ENCODE measurements at places on chromosomes 2 and 18.

- no peak for DNase-seq
Observed at GRCh38 chr18:9690418-9691188, 17.5 kb upstream of the RAB31 start.

DNA sequence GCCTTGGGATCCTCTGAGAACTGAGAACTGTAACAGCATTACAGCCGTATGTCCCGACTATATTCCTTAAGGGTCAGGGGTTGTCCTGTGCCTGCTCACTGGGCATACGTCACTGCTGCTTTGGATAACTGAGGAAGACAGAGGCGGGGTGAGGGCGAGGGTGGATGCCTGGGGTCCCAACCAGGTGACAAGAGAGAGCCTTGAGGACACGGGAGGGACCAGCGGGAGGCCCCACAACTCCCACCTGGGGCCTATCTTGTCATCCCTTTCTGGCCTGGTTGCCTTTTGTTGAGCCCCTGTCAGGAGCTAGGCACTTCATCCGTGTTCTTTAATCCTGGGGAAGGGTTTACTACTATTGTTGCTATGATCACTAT is 28.8 kb downstream of the INPP5D start:
- DNase-seq, result no peak

- DNase-seq, result no peak
Observed at GRCh38 chr2:159982270-159982669, 80.1 kb downstream of the PLA2R1 start.

DNA sequence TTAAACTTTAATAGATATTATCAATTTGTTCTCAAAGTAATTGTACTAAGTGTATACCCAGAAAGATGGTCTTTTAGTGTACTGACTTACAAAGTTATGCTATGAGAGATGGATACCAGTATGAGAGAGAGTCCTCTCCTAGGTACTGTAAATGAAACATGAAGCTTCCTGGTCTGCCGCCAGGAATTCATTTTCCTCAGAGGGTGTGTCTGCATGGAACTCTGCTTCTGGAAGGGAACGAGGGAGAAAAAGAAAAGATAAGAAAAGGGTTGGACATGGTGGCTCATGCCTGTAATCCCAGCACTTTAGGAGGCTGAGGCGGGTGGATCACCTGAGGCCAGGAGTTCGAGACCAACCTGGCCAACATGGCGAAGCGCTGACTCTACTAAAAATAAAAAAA is 2.2 kb upstream of the SSB start:
- DNase-seq, result no peak

DNA sequence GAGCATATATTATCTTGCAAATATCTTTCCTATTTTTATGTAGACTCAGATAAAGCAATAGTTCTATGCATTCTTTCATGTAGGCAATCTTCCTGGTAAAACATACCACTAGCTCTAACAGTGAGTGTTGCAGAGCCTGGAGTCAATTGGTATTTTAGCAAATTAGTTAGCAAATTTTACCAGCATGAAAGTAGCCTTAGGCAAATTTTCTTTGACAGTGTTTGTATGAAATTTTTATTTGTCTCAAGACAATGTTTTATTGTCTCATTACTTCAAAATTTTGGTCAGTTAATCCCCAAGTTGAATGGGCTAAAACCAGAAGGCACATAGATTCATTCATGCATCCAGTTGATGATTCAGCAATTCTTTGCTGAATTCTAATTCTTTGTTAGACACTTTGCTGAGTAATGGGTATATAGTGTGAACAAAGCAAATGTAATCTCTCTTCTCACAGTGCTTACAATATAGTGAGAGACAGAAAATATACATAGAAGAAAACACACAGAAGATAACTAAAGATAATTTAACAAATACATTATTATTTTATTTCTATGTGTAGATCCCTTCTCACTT is 27.1 kb downstream of the SLC38A11 start:
- no peak for DNase-seq

DNA sequence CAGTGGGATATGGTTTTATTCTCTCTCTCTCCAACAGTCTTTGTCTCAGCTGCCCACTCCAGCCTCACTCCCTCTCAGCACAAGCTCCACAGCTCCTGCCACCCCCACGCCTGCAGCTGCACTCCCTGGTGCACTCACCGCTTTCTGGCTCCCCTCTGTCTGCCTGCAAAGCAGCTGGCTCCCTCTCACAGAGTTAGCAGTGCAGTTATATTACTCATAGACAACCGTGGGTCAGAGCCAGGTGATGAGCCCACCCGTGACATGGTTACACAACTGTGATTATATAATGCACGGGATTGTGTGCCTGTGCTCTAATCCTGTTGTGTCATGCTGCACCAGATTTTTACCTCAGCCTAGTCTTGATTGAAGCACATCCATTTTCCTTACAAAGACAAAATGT is 276.9 kb upstream of the CHAC2 start:
- DNase-seq, result no peak

DNA sequence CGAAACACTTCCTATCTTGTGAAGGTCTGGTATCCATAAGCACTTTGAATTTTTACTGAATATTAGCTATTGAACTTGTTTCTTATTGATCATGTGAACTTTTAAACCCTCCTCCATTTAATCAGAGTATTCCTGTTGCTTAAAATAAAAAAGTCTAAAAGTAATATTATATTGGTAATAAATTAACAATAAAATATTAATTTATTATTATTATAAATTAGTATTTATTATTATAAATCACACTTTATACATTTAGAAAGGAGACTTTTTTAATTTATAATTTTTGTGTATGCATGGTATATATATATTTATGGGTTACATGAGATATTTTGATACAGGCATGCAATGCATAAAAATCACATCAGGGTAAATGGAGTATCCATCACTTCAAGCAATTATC is 295.4 kb upstream of the NETO1 start:
- DNase-seq, result no peak

DNA sequence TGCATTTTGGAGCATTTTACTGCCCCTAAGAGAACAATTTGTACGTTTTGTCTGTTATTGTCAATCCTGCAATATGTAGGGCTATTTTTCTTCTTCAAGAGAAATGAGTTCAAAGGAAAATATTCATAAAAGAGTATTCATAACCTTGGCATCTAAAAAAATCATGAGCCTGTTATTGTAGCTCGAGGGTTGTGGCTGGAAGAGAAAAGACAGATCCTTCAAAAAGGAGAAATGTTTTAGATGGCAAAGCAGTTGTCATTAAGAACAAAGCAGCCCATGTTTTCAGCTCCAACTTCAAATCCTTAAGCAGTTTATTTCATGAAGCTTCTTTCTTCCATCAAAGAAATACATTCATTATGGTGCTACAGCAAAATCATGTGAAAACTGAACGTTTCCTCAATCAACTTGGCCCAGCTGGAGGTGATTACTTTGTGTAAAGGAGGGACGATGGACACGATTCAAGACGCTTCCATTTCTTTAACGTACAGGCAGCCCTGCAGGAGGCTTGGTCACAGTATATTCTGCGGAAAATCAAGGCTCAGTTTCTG is 31.4 kb downstream of the QPCT start:
- no peak for DNase-seq

GRCh38 chr18:53796040-53796729 is 428.3 kb downstream of the MBD2 start:
- DNase-seq, result no peak

DNA sequence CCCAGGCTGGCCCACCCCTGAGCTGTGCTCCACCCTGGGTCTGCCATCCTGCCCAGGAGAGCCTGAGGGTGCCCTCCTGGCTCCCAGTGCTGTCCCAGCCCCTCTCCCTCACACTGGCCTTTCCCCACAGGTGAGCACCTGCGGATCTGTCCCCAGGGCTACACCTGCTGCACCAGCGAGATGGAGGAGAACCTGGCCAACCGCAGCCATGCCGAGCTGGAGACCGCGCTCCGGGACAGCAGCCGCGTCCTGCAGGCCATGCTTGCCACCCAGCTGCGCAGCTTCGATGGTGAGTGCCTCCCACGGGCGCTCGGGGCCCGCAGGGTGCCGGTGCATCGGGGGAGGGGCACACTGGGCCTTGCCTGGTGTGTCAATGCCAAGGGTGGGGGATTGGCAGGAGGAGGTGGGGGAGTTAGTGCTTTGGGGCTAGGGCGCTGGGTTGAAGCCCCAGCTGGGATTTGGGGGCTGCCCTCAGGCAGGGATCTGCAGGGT is 23.5 kb downstream of the GPC1 start:
- DNase-seq, result no peak

GRCh38 chr18:24486684-24487083 is 26.2 kb downstream of the HRH4 start:
- no peak for DNase-seq

DNA sequence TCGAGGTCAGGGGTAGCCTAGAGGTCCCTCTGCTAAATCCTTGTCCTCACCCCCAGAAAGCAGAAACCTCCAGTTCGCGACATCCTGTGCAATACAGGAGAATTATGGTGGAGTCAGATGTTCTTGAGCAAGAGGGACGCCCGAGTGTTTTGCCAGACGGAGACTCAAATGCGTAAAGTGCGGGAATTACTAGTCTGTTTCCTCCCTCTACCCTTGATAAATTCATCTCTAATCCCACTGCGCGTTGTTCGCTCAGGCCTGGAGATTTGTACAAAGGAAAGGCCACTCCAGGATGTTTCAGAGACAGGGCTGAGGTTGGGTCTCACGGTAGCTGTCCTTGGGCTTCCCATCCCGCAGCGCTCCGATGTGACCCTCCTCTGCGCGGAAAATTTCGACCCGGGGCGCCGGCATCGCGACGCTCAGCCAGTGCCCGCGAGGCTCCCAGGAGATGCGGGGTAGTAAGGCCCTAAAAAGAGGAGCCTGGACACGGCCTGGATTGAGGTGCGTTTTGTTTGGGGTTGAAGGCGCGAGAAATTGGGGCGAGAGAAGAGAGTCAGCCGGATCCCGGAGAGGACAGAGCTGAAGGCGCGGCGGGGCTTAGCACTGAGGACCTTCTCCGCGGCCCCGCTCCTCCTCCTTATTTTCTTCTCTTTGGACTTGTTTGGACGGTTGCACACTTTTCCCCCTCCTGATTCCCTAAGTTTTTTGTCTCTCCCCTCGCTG is 2.6 kb upstream of the NEUROD1 start:
- DNase-seq, result no peak

DNA sequence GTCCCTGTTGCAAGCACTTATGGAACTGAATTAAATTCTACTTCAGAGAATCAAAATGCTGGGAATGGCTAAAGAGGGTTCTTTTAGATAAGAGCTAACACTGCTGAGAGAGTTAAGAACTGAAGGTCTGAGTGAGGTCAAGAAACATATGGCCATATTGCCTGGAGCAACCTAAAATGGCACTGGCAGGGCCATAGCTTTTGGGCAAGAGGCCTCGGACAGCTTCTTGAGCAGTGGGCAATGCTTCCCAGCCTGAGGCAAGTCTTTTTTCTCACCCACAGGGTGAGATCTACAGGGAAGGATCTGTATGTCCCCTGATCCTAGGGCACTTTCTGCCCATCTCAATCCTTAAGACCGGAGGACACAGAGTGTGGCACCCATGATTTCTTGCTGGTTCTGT is 244.6 kb upstream of the NT5C1B start:
- DNase-seq, result no peak

DNA sequence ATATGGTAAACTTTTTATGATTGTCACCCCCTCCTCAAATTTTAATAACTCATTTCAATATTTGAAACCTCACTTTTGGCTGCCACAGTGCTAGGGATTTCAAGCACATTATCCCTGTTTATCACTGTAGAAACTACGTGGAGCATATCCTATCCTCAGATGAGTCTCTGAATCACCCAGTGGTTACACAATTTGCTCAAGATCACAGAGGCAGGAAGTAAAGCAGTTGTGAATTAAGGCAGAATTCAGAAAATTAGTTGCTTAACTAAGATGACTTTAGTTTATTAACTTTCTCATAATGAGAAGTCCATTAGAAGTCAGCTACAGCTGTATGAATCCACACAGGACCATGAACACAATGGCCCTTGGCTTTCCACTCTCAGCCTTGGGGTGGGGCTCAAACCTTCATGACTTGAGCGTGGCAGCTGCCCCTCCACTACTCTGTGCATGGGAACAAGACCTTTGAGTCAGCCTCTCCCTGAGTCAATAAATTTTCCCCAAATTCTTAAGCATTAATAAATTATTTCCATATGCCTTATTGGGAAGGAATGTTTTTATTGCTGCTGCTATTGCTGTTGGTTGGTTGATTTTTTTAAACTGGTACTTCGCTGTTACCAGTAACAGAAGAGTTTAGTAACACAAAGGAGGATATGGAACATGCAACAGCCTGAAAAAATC is 369.0 kb downstream of the CBLN2 start:
- DNase-seq, result no peak

GRCh38 chr2:152611458-152612231 is 105.6 kb downstream of the PRPF40A start:
- no peak for DNase-seq

DNA sequence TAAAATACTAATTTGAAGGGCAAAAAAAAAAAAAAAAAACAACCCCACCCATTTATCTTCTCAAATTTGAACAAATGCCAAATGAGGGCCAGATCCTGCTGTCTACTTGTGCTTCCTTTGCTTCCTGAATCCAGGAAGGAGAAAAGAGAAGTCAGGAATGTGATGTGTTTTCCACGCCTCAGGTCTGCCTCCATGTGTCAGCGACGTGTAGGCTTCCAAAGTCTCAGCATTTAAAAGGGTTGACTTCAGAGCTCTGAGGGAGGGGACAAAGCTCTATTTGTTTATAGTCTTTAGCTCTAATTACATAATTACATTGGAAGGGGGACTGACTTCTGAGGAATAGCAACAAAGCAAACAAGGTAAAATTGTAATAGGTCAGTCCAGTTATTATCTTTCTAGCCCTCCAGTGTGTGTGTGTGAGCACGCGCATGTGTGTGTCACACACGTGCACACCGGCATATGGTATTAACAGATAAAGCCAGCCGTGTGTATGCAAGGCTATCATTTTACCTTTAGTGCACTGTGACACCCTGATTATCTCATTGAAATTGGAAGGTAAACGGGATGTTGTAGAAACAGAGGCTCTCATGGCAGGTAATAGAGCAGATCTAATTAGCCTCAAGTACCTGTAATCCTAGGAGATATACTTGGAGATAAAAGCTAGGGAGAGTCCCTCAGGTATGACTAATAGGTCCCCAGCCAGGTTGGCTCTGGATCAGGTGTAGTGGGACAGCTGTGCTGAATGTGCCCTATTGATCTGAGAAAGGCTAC is 911.4 kb upstream of the ZEB2 start:
- no peak for DNase-seq

DNA sequence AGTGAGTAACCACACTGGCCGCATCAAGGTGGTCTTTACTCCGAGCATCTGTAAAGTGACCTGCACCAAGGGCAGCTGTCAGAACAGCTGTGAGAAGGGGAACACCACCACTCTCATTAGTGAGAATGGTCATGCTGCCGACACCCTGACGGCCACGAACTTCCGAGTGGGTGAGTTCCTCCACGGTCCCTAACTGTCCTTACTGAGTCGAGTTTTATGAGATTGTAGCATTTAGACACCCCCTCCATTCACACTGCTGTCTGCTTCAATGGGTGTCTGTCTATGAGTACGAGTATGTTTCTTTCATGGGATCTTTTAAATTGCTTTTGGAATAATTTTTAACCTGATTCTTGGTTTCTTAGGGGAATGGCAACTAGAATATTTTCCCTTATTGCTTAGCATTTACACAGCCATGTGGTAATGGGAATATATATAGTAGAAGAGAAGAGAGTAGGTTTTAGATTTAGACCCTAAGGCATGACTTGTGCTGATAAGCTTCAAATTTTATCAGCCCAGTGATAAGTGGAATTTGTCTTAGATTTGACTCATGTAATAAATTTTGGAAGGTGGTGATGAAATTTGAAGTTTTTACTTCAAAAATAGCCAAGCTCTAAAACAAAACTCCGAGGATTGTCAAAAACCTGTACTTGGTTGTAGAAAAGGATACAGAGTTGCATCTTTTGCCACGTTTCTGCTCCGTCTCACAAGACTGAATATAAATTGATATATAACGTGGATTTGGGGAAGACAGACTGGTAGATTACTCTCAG is 188.2 kb downstream of the LTBP1 start:
- no peak for DNase-seq

GRCh38 chr2:16429002-16429401 is 236.6 kb downstream of the CYRIA start:
- DNase-seq, result no peak

Data from activated CD4-positive, alpha-beta T cell treated with anti-CD3 and anti-CD28 coated beads, Interleukin-2, amount 50 U/mL, for 4 hours (primary cell).